ENCODE measurements at places on chromosomes 7 and 10.

- no peak for DNase-seq
Measured at GRCh38 chr7:132533916-132534315, 42.4 kb downstream of the PLXNA4 start.

GRCh38 chr10:62302760-62303159, 34.1 kb upstream of the RTKN2 start:
- DNase-seq = no peak

GRCh38 chr10:126972635-126973414, 67.6 kb downstream of the DOCK1 start:
- DNase-seq = no peak

- DNase-seq = no peak
Measured at GRCh38 chr10:102422545-102423129, 2.0 kb downstream of the FBXL15 start.

GRCh38 chr7:95059842-95060313, 152.5 kb downstream of the PPP1R9A start:
- DNase-seq = no peak

- DNase-seq = no peak
Measured at GRCh38 chr10:112282086-112282485, 1.1 kb upstream of the TECTB start.

DNA sequence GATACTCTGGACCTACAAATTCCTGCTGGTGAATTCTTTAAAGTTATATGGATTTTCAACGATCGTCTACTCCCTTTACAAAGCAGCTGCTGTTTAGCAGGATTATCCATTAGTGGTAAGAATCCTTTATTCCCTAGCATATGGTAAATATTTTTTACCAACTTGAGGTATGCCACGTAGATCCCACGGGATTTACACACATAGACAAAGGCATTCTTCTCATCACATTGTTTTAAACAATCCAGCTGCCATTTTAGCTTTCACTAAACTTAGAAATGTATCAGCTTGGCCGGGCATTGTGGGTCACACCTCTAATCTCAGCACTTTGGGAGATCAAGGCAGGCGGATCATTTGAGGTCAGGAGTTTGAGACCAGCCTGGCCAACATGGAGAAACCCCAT, 148.0 kb upstream of the SH2B2 start:
- no peak for DNase-seq

DNA sequence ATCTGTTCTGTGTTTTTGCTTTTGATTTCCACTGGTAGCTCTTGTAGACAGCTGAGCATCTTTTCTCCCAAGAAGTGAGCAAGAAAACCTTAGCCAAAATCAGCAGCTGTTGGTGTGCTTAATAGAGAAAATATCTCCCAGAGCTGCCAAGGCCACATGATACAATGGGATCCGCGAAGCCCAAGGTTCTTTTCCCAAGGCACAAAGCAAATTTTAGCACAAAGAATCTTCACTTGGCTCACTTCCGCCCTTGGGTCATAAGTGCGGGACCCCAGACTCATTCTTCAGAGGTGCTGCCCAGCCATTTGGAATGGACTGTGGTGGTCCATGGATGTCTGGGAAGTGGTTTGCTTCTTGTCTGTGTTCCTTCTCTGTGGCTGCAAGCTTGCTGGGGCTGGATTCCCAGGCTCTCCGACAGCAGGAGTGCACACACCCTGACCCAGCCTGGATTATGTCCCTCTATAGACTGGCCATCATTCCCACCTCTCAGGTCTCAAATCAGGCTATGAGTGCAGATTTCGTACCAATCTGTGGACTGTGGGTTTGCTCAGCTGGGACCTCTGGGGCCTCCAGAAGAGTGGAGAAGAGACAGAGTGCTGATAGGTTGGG, 93.0 kb upstream of the TMEM72 start:
- no peak for DNase-seq

GRCh38 chr7:116810267-116811116, 51.9 kb upstream of the CAPZA2 start:
- no peak for DNase-seq

Measured in stimulated activated CD4-positive, alpha-beta T cell treated with anti-CD3 and anti-CD28 coated beads, Interleukin-1b, Interleukin-23, amount 100 ng/mL, for 24 hours (primary cell).